ENCODE measurements at places on chromosomes 6 and 20.

- H3K36me3 ChIP-seq: no peaks in the 10 kb centered on the region
- H3K4me1 ChIP-seq: peaks cover 9% of the 10 kb centered on the region
- no peak for DNase-seq
Measured at GRCh38 chr6:159466926-159467325, 226.1 kb downstream of the SOD2 start.

DNA sequence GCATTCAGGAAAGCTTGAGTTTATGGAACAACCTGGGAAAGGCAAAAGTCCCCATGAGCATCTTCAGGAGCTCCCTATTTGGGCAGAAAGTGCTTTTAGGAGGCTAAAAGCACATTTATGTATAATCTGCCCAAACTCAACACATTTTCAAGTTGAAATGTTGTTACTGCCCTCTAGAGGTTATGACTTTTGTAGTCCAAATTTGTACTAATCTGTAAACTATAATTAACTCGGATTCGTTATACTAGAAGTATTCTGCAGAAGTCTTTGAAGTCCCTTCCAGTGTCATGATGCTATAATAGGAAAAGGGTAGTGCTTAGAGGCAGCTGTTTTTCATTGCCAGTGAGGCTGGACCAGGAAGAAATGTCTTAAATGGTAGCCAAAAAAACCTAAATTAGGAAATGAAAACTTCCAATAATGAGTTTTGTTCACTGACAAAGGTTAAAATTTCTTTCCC lies 44.8 kb upstream of the EMILIN3 start:
- no peak for DNase-seq
- H3K27ac ChIP-seq: no peak overlapping the region
- peaks cover 13% of the 10 kb centered on the region for H3K4me1 ChIP-seq
- no peaks in the 10 kb centered on the region for H3K27me3 ChIP-seq
- H3K4me3 ChIP-seq: no peak overlapping the region

DNA sequence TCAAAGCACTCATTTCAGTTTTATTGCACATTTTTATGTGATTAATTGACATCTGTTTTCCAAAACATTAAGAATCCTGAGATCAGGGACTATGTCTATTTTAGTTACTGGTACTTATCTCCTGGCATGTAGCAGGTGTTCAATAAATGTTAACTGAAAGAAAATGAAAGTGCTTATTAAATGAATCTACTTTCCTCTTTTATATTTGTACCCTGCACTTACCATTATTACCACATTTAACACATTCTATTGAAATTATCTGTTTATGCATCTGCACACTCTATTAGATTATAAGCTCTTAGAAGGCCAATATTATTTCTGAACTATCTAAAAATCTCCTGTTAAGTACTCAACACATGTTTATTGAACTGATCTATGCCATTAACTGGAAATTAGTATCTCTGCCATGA lies 131.9 kb downstream of the EPM2A start:
- no peaks in the 10 kb centered on the region for H3K27me3 ChIP-seq
- no peaks in the 10 kb centered on the region for H3K4me1 ChIP-seq
- H3K36me3 ChIP-seq: no peaks in the 10 kb centered on the region
- DNase-seq: no peak

DNA sequence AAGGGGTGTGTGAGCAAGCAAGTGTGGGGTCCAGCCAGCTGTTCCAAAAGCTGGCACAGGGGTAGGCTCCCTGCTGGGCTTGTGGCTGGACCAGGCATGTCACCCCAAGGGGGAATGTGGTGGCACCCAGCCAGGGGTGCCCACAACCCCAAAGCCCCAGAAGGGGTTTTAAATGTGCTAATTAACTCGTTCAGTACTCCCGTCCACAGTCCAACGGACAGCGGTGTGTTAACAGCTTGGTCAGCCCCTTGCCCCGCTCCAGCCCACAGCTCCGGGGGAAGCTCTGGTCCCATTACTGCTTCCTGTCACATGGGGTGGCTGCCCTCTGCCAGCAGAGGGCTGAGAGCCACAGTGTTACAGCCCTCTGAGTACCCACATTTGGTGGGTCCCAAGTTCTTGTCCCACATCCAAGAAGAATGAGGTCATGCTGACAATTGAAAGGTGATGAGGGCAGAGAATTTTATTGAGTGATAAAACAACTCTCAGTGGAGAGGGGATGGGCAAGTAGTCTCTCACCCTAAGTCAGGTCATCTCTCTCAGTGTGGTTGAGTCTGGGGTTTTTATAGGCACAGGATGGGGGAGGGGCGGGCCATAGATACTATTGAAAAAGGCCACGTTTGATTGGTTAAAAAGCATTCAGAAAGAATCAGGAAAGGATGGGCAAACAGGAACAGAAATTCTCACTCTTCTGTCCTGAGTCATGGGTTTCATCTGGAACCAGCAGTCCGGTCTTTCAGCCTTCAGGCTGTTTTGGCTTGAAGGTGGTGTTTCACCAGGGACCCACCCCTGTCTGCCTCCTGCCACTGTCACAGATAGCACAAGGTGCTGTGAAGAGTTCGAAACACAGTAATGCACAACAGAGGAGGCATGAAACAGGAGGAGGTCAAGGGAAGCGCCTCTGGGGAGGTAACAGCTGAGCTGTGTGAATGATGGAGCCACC lies 238.5 kb downstream of the NFATC2 start:
- H3K36me3 ChIP-seq: no peaks in the 10 kb centered on the region
- H3K27me3 ChIP-seq: peaks cover 3% of the 10 kb centered on the region
- H3K4me1 ChIP-seq: no peaks in the 10 kb centered on the region
- no peak for DNase-seq
- no peak overlapping the region for H3K4me3 ChIP-seq

DNA sequence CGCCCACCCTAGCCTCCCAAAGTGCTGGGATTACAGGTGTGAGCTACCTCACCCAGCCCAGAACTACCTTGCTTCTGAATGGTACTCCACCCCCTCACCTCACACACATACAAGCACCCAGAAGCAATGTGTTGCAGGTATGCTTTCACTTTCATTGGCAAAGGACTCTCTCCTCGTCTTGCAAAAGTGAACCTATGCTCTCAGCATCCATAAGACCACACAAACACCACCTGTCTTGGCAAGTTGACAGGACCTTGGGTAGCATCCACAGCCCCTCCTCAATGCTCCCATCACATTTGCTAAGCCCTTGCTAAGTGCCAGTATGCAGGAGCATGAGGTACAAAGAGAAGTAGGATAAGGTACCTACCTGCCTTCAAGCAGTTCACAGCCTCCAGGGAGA lies 3.7 kb downstream of the KIF13A start:
- H3K4me1 ChIP-seq: peaks cover 13% of the 10 kb centered on the region
- peaks cover 82% of the 10 kb centered on the region for H3K27me3 ChIP-seq
- no peaks in the 10 kb centered on the region for H3K36me3 ChIP-seq
- DNase-seq: no peak
- H3K4me3 ChIP-seq: no peak overlapping the region
- H3K27ac ChIP-seq: no peak overlapping the region

GRCh38 chr6:106783640-106784566 lies 154.5 kb downstream of the QRSL1 start:
- H3K4me3 ChIP-seq: no peak overlapping the region
- DNase-seq: no peak
- no peaks in the 10 kb centered on the region for H3K36me3 ChIP-seq
- no peak overlapping the region for H3K27ac ChIP-seq
- peaks cover 16% of the 10 kb centered on the region for H3K27me3 ChIP-seq
- H3K4me1 ChIP-seq: no peaks in the 10 kb centered on the region

DNA sequence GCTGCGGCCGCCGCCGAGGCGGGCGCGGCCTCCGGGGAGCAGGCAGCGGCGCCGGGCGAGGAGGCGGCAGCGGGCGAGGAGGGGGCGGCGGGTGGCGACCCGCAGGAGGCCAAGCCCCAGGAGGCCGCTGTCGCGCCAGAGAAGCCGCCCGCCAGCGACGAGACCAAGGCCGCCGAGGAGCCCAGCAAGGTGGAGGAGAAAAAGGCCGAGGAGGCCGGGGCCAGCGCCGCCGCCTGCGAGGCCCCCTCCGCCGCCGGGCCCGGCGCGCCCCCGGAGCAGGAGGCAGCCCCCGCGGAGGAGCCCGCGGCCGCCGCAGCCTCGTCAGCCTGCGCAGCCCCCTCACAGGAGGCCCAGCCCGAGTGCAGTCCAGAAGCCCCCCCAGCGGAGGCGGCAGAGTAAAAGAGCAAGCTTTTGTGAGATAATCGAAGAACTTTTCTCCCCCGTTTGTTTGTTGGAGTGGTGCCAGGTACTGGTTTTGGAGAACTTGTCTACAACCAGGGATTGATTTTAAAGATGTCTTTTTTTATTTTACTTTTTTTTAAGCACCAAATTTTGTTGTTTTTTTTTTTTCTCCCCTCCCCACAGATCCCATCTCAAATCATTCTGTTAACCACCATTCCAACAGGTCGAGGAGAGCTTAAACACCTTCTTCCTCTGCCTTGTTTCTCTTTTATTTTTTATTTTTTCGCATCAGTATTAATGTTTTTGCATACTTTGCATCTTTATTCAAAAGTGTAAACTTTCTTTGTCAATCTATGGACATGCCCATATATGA lies 3.2 kb downstream of the MARCKS start:
- H3K27me3 ChIP-seq: peaks cover 32% of the 10 kb centered on the region
- DNase-seq: no peak
- no peaks in the 10 kb centered on the region for H3K36me3 ChIP-seq
- H3K27ac ChIP-seq: no peak overlapping the region

DNA sequence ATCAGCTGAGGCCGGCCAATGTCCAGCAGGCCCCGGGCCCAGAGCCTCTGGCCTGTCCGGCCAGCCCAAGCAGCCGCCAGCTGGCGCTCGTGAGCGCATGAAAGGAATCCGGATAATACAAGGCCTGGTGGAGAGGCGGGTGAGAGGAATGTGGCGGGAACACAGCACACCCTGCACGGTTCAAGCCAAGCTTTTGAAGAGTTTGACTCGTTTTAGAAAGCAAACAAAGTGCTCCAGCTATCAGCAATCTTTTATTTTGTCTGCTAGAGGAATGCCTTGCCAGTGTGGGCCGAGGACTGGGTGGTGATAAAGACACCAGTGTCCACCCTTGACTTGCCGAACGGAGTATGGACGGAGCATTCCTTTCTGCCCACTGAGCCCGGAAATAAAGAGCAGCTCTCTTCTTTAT lies 9.3 kb upstream of the NEDD9 start:
- H3K27me3 ChIP-seq: no peaks in the 10 kb centered on the region
- no peak overlapping the region for H3K27ac ChIP-seq
- peaks cover 31% of the 10 kb centered on the region for H3K36me3 ChIP-seq
- no peak overlapping the region for H3K4me3 ChIP-seq
- no peak for DNase-seq

GRCh38 chr6:142885182-142885867 lies 59.7 kb downstream of the HIVEP2 start:
- peak overlapping the region; percentile 100 for H3K27ac ChIP-seq
- H3K4me3 ChIP-seq: peak overlapping the region; percentile 98
- DNase-seq: peak; percentile 30

DNA sequence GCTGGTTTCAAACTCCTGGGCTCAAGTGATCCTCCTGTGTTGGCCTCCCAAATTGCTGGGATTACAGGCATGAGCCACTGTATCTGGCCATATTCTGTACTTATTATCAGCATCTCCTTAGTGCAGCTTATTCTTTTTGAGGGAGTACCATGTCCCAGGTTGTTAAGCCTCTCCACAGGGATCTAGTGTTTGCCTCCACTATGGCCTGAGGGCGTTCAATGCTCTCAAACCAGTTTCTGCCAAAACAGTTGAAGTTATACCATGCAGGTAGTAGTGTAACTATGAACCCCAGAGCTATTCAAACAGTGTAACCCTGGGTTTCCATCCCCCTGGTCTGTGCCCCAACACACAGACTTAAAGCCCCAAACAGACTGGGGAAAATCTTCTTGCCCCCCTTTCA lies 81.7 kb downstream of the BACH2 start:
- peaks cover 50% of the 10 kb centered on the region for H3K4me1 ChIP-seq
- peaks cover 49% of the 10 kb centered on the region for H3K36me3 ChIP-seq
- no peak for DNase-seq
- H3K27ac ChIP-seq: no peak overlapping the region
- peak overlapping the region; percentile 68 for H3K4me3 ChIP-seq

GRCh38 chr6:102352552-102352951 lies 959.0 kb downstream of the GRIK2 start:
- no peak for DNase-seq
- no peaks in the 10 kb centered on the region for H3K27me3 ChIP-seq
- H3K36me3 ChIP-seq: no peaks in the 10 kb centered on the region
- no peaks in the 10 kb centered on the region for H3K4me1 ChIP-seq
- H3K4me3 ChIP-seq: no peak overlapping the region

- no peak overlapping the region for H3K27ac ChIP-seq
- H3K27me3 ChIP-seq: peaks cover 5% of the 10 kb centered on the region
- no peaks in the 10 kb centered on the region for H3K36me3 ChIP-seq
- no peaks in the 10 kb centered on the region for H3K4me1 ChIP-seq
- H3K4me3 ChIP-seq: no peak overlapping the region
- no peak for DNase-seq
Measured at GRCh38 chr6:167661552-167662044, 165.1 kb upstream of the AFDN start.

- no peak overlapping the region for H3K4me3 ChIP-seq
- no peaks in the 10 kb centered on the region for H3K36me3 ChIP-seq
- peaks cover 6% of the 10 kb centered on the region for H3K4me1 ChIP-seq
- H3K27ac ChIP-seq: no peak overlapping the region
Measured at GRCh38 chr20:38441916-38442315, 6.8 kb upstream of the SNHG17 start.

DNA sequence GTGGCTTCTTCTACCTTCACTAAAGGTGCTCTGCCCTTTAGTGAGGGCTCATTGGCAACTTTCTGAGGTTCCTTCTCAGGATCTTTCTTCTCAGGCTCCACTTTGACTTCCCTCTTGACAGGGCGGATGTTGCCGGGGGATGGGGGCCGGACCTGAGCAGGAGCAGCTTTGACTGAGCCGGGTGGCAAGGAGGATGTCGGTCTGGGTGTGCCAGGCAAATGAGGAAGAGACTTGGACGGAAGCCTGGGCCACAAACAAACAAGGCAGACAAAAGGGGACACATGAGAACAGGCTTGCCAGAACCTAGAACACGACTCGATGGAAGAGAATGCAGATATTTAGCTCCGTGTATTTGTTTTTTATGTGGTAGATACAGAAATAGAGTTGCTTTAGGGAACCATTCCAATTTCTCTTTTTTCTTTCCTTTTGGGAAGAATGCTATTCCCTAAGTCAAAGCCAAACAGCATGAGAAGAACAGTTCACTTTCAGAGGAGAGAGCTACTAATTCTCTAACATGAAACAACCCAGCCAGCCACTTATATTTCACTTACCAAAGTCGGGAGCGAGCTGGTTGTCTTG lies 76.2 kb upstream of the BCLAF1 start:
- DNase-seq: peak; percentile 15
- peaks cover 6% of the 10 kb centered on the region for H3K4me1 ChIP-seq
- H3K36me3 ChIP-seq: no peaks in the 10 kb centered on the region
- no peak overlapping the region for H3K27ac ChIP-seq

- no peaks in the 10 kb centered on the region for H3K4me1 ChIP-seq
- H3K27me3 ChIP-seq: peaks cover 17% of the 10 kb centered on the region
- H3K36me3 ChIP-seq: no peaks in the 10 kb centered on the region
- no peak for DNase-seq
- no peak overlapping the region for H3K27ac ChIP-seq
- H3K4me3 ChIP-seq: no peak overlapping the region
Measured at GRCh38 chr20:10065154-10065833, 30.5 kb downstream of the ANKEF1 start.

- H3K27me3 ChIP-seq: no peaks in the 10 kb centered on the region
- no peaks in the 10 kb centered on the region for H3K4me1 ChIP-seq
- DNase-seq: no peak
Measured at GRCh38 chr6:123780021-123780420, 23.6 kb upstream of the NKAIN2 start.

Measured in activated naive CD8-positive, alpha-beta T cell treated with anti-CD3 and anti-CD28 coated beads for 36 hours (primary cell).